Umbilical cord (tissue), 2 donors: ENCODE measurements at places on chromosomes 7 and 10. TPM values are rescaled to one million over a fixed set of nuclear protein-coding genes. Genes with fewer than 3 reads are reported as not detected.
A peak's percentile ranks its signal among the peaks of the same experiment; 100 is the strongest.

Gene ERVW-1
- total RNA-seq, result 5.5 TPM

Gene GLUD1
- total RNA-seq, result 82.8 TPM

- no peak for DNase-seq
Observed at GRCh38 chr10:131946880-131947279, 34.8 kb downstream of the BNIP3 start.

GRCh38 chr7:148337246-148337965, 253.2 kb upstream of the C7orf33 start:
- DNase-seq, result no peak

- no peak for DNase-seq
Observed at GRCh38 chr7:22115689-22116088, 170.0 kb upstream of the CDCA7L start.

DNA sequence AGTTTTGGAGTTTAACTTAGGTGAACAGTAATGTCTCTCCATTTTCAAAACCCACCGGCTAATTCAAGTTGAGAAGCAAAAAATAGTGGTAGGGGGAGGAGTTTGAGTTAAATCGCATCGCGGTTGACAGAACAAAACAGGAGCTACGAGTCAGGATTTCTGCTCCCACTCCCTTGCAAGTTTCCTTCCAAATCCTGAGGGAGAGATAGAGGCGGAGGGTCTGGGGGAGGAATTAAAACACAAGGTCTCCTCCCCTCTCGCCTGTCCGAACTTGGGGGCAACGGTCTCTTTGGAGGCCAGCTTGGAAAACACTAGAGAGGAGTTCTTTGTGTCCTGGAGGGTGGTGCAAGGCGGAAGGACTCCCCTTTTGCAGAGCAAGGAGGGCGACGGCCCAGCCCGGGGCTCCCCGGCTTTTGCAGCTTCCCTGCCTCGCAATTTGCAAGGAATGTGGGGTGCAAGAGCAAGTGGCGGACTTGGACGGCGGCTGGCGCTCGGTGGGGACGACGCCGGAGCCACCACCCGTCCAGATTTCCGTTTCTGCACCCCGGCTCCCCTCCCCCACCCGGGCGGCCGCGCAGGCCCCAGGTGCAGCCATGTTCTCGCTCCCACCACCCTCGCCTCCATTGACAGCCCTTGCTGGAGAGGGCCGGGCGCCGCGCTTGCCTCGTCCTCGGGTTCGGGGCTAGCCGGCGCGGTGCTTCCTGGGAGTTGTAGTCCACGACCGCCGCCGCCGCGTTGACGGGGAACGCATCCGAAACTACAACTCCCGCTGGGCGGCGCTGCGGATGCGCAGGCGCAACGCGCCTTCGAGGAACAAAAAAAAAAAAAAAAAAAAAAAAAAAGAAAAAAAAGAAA, 454 bp upstream of the GTF2I start:
- DNase-seq, result peak; percentile 99

GRCh38 chr7:3910054-3910453, 609.0 kb downstream of the SDK1 start:
- no peak for DNase-seq

Gene CBX3
- 78.5 TPM for total RNA-seq
